ENCODE measurements at places on chromosomes 1 and 21. TPM values are rescaled to one million over a fixed set of nuclear protein-coding genes. Genes with fewer than 3 reads are reported as not detected.

Gene KDM5B
- total RNA-seq = 86.4 TPM

Gene STUM
- total RNA-seq = not detected

Gene CLEC20A
- not detected for total RNA-seq

Gene HFM1
- total RNA-seq = 0.83 TPM

Gene PTAFR
- total RNA-seq = under 0.01 TPM

Gene C2CD4D
- total RNA-seq = not detected

Gene GNG4
- total RNA-seq = 0.28 TPM

Gene TTLL10
- total RNA-seq = not detected

Gene SEMA4A
- 0.28 TPM for total RNA-seq

Gene FCRL5
- not detected for total RNA-seq

Gene IRF6
- 2.9 TPM for total RNA-seq

Gene EFNA1
- total RNA-seq = 0.28 TPM

Gene NPHS2
- total RNA-seq = not detected

Gene DPT
- not detected for total RNA-seq

Gene GBP2
- total RNA-seq = 12.8 TPM

Gene MIXL1
- not detected for total RNA-seq

Gene CCDC27
- total RNA-seq = not detected

Gene COL8A2
- total RNA-seq = 0.54 TPM

Gene LRRC71
- total RNA-seq = not detected

Gene IGSF3
- total RNA-seq = under 0.01 TPM

Gene HES3
- total RNA-seq = not detected

Gene SRGAP2
- total RNA-seq = 33.3 TPM

Gene CSDE1
- total RNA-seq = 879 TPM

Gene BARHL2
- total RNA-seq = not detected

Gene CLCA2
- total RNA-seq = 0.18 TPM

Gene SDHB
- total RNA-seq = 143 TPM

Gene OR6K3
- not detected for total RNA-seq
